ENCODE measurements at places on chromosomes 7 and 10. TPM values are rescaled to one million over a fixed set of nuclear protein-coding genes. Genes with fewer than 3 reads are reported as not detected.

The CCSER2 gene
- 49.2 TPM for polyA plus RNA-seq

The SORCS1 gene
- 0.80 TPM for polyA plus RNA-seq

The VIPR2 gene
- 0.64 TPM for polyA plus RNA-seq

- no peak for DNase-seq
Observed at GRCh38 chr7:50960621-50961310, 178.1 kb upstream of the GRB10 start.

- no peak for DNase-seq
Observed at GRCh38 chr7:45992826-45993225, 71.8 kb upstream of the IGFBP3 start.

DNA sequence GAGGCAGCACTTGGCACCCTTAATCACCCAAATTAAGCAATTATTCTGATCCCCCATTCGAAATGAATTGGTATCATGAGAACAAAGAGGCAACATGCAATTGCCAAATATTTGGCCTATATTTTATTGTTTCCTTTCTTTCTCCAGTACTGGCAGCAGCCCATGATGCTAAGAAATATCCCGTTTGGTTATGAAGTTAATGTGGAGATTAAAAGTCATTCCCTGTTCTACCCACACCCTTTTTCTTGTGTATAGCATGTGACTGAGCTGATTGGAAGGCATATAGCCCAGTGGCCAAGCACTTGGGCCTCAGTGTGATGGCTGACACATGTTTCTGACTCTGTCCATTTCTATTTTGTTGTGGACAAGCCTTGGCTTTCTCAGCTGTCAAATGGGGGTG lies 692.3 kb upstream of the GALNT17 start:
- DNase-seq, result no peak
